PC-3 (cell line): ENCODE measurements at places on chromosomes 1 and 21.

- no peaks in the 10 kb centered on the region for H3K27me3 ChIP-seq
- no peaks in the 10 kb centered on the region for H3K36me3 ChIP-seq
Measured at GRCh38 chr21:41610042-41610839, 102.3 kb upstream of the TMPRSS2 start.

- no peak overlapping the region for H3K4me3 ChIP-seq
- H3K36me3 ChIP-seq, result no peaks in the 10 kb centered on the region
- no peak overlapping the region for H3K27ac ChIP-seq
- peaks cover 6% of the 10 kb centered on the region; the same call in 1 of the 2 replicates for H3K4me1 ChIP-seq
- no peaks in the 10 kb centered on the region for H3K27me3 ChIP-seq
- peak; percentile 74 for DNase-seq
Measured at GRCh38 chr1:47388891-47389238, 27.2 kb upstream of the FOXE3 start.

DNA sequence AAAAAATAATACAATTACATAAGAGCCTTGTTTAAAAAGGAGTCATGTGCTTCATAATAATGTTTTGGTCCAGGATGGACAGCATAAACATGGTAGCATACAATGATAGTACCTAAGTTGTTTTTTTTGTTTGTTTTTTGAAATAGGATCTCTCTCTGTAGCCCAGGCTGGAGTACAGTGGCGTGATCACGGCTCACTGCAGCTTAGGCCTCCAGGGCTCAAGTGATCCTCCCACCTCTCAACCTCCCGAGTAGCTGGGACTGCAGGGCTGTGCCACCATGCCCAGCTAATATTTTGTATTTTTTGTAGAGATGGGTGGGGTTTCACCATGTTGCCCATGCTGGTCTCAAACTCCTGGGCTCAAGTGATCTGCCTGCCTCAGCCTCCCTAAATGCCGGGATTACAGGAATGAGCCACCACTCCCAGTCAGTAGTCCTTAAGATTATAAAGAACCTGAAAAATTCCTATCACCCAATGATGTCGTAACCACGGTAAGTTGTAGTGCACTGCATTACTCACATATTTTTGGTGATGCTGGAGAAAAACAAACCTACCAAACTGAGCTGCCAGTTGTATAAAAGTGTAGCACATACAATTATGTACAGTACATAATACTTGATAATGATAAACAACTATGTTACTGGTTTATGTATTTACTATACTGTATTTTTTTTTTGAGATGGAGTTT, 22.4 kb upstream of the RCOR3 start:
- H3K4me1 ChIP-seq, result no peaks in the 10 kb centered on the region
- H3K36me3 ChIP-seq, result no peaks in the 10 kb centered on the region
- H3K27ac ChIP-seq, result no peak overlapping the region
- H3K27me3 ChIP-seq, result 0 out of 2 replicates have a peak, but pooled peaks cover 2% of the 10 kb centered on the region
- no peak overlapping the region for H3K4me3 ChIP-seq
- peak; percentile 26 for DNase-seq

GRCh38 chr1:15095496-15095875, 58.1 kb upstream of the TMEM51 start:
- no peak overlapping the region for H3K4me3 ChIP-seq
- no peaks in the 10 kb centered on the region for H3K4me1 ChIP-seq
- H3K36me3 ChIP-seq, result no peaks in the 10 kb centered on the region
- no peak for DNase-seq
- H3K27ac ChIP-seq, result no peak overlapping the region
- H3K27me3 ChIP-seq, result no peaks in the 10 kb centered on the region

- H3K4me3 ChIP-seq, result no peak overlapping the region
- DNase-seq, result no peak
- H3K36me3 ChIP-seq, result peaks cover 49% of the 10 kb centered on the region
- H3K27ac ChIP-seq, result no peak overlapping the region
- no peaks in the 10 kb centered on the region for H3K27me3 ChIP-seq
Measured at GRCh38 chr21:43740497-43741156, 21.7 kb downstream of the PDXK start.

GRCh38 chr21:19993268-19993667, 1004.9 kb upstream of the NCAM2 start:
- H3K27ac ChIP-seq, result no peak overlapping the region
- H3K4me3 ChIP-seq, result no peak overlapping the region

- no peak overlapping the region for H3K4me3 ChIP-seq
- no peaks in the 10 kb centered on the region for H3K36me3 ChIP-seq
- no peak overlapping the region for H3K27ac ChIP-seq
- H3K27me3 ChIP-seq, result no peaks in the 10 kb centered on the region; the same call in 1 of the 2 replicates
Measured at GRCh38 chr1:172107316-172107975, 266.1 kb downstream of the DNM3 start.

DNA sequence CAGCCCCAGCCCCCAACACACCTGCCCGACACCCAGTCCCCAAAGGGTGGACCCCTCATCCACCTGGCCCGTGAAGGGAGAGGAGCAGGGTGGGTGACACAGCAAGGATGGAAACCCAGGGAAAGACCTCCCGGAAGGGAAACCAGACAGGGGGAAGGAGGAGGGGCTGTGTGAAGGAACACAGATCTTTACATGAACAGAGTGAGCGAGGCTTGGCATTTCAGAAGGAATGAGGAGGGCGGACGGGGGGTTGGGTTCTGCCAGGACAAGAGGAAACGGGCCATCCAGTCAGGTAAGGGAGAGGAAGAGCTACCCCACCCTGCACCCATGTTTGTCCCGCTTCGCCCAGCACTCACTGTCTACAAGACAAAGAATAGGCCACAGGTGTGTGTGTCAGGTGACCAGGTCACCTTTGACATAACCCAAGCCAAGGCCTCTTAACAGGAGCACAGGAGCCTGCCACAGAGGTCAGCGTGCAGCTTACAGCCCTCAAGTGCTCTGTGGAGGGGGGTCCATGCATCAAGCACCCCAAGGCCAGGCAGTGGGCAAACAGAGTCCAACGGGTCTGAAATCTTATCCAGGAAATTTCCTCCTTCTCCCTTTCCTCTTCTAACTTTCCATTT, 18.0 kb upstream of the PRDM15 start:
- no peak for DNase-seq
- no peaks in the 10 kb centered on the region for H3K27me3 ChIP-seq
- H3K27ac ChIP-seq, result no peak overlapping the region
- peaks cover 25% of the 10 kb centered on the region for H3K36me3 ChIP-seq
- no peak overlapping the region for H3K4me3 ChIP-seq

GRCh38 chr1:2465371-2466269, 10.5 kb upstream of the PLCH2 start:
- no peaks in the 10 kb centered on the region for H3K36me3 ChIP-seq
- DNase-seq, result no peak
- peaks cover under 1% of the 10 kb centered on the region; the same call in 1 of the 2 replicates for H3K4me1 ChIP-seq
- H3K27me3 ChIP-seq, result no peaks in the 10 kb centered on the region
- H3K27ac ChIP-seq, result no peak overlapping the region
- H3K4me3 ChIP-seq, result no peak overlapping the region

DNA sequence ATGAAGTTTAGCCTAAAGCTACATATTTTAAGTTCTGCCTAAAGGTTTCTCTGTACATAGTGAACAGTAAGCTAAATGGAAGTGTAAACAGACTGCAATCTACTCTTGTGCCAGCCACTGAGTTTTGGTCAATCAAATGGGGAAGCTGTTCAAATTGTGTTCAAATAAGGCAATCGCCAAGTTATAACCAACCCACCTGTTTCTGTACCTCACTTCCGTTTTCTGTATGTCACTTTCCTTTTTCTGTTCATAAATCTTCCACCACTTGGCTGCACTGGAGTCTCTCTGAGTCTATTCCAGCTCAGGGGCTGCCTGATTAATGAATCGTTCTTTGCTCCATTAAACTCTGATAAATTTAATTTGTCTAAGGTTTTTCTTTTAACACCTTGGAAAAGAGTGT, 10.8 kb upstream of the THEM4 start:
- no peaks in the 10 kb centered on the region for H3K36me3 ChIP-seq
- H3K27ac ChIP-seq, result no peak overlapping the region
- H3K27me3 ChIP-seq, result no peaks in the 10 kb centered on the region
- DNase-seq, result no peak

DNA sequence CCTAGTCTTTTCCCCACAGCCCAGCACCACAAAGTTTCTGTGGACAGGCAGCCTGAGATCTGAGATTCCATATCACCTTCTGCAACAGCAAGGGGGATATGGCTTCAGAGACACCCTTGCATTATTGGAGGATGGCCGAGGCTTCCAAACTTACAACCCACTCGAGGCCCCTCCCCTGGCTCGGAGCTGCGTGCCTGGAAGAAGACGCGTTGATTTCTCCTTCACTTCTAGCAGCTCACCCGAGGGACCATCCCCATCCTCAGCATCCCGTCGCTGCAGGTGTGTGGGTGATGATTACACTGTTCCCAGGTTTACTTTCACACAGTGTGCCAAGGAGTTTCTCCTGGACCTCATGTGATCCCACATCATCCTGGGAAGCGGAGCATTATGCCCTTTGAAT, 277.9 kb downstream of the MATN1 start:
- H3K36me3 ChIP-seq, result no peaks in the 10 kb centered on the region
- H3K4me3 ChIP-seq, result no peak overlapping the region
- H3K27ac ChIP-seq, result no peak overlapping the region
- H3K27me3 ChIP-seq, result no peaks in the 10 kb centered on the region

GRCh38 chr21:36813052-36813451, 114.1 kb downstream of the SIM2 start:
- no peaks in the 10 kb centered on the region for H3K27me3 ChIP-seq
- H3K4me1 ChIP-seq, result no peaks in the 10 kb centered on the region
- H3K27ac ChIP-seq, result no peak overlapping the region
- H3K4me3 ChIP-seq, result no peak overlapping the region
- no peak for DNase-seq

GRCh38 chr1:232992227-232992626, 41.8 kb downstream of the NTPCR start:
- H3K27me3 ChIP-seq, result no peaks in the 10 kb centered on the region
- H3K4me3 ChIP-seq, result no peak overlapping the region
- DNase-seq, result no peak
- H3K4me1 ChIP-seq, result peaks cover 11% of the 10 kb centered on the region
- H3K27ac ChIP-seq, result no peak overlapping the region

DNA sequence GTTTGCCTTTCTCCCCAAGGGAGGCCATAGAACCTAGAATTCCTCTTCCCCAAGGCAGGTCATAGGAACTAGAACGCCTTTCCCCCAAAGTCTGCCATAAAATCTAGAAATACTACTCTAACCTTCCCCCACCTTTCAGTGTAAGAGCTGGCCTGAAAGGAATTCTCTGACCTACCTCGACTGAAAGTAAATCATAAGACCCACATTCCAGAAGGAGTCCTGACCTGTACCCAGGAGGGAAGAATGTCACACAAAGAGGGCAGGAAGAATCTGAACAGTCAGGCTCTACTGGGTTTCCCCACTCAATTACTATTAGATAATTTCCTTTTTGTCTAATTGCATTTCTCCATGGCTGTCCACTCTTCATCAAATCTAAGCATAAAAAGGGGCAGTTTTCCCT, 5.7 kb upstream of the ATG4C start:
- H3K4me1 ChIP-seq, result no peaks in the 10 kb centered on the region
- H3K27me3 ChIP-seq, result peaks cover 31% of the 10 kb centered on the region
- no peak for DNase-seq
- H3K27ac ChIP-seq, result no peak overlapping the region

DNA sequence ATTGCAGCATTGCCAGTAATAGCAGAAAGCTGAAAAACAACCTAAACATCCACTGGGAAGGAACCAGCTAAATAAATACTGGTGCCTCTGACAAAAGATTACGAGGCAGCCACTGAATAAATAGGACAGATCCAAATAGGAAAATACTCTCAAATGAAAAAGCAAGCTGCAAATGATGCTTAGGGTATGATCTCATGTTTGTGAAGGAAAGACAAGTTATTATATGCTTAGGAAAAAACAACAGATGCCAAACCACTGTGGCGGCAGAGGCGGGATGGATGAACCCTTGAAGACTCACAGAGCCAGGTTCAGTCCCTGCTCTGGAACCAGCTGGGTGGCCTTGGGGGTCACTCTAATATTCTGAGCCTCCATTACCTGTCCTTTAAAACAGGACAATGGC, 41.6 kb downstream of the MATN1 start:
- no peaks in the 10 kb centered on the region for H3K36me3 ChIP-seq
- peaks cover 38% of the 10 kb centered on the region for H3K27me3 ChIP-seq
- no peak for DNase-seq
- H3K27ac ChIP-seq, result no peak overlapping the region

DNA sequence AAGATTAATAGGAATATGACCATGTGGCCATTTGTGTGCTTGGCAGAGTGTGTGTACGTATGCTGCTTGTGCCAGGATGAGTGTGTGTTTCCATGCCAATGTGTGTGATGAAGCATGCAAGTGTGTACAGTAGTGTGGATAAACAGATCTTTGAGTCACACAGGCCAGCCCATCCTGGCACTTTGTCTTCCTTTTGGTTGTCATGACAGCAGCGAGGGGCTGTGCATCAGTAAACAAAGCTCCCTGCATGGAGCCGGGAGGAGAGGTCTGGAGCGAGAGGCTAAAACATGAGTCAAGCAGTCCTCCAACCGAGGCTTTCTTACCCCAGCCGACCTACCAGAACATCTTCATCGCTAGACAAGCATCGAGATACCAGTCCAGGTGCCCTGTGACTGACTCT, 221.2 kb downstream of the CACNA1E start:
- DNase-seq, result no peak
- H3K4me1 ChIP-seq, result no peaks in the 10 kb centered on the region

GRCh38 chr1:36834586-36834985, 199.7 kb downstream of the GRIK3 start:
- H3K27ac ChIP-seq, result no peak overlapping the region
- no peaks in the 10 kb centered on the region for H3K4me1 ChIP-seq
- H3K36me3 ChIP-seq, result no peaks in the 10 kb centered on the region
- peaks cover 65% of the 10 kb centered on the region for H3K27me3 ChIP-seq
- H3K4me3 ChIP-seq, result no peak overlapping the region
- DNase-seq, result no peak

DNA sequence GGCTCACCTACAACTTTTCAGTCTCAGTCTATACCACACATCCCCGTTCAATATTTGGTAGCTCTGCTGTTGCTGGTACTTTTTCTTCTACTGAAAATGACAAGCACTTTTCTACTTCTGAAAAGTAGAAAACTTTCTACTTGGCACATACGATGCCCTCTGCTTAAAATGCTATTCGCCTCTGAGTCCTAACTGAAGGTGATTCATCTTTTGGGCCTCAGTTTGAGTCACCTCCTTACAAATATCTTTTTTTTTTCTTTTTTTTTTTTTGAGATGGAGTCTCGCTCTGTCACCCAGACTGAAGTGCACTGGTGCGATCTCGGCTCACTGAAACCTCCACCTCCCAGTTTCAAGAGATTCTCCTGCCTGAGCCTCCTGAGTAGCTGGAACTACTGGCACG, 136.0 kb upstream of the CYYR1 start:
- DNase-seq, result peak; percentile 64
- H3K27ac ChIP-seq, result no peak overlapping the region
- H3K27me3 ChIP-seq, result no peaks in the 10 kb centered on the region
- H3K4me3 ChIP-seq, result no peak overlapping the region

- H3K36me3 ChIP-seq, result peaks cover 8% of the 10 kb centered on the region; the same call in 1 of the 2 replicates
- DNase-seq, result no peak
- no peaks in the 10 kb centered on the region for H3K27me3 ChIP-seq
Measured at GRCh38 chr1:44353604-44354003, 1.5 kb downstream of the ERI3 start.

GRCh38 chr1:76433526-76433925, 359.0 kb downstream of the ST6GALNAC3 start:
- no peaks in the 10 kb centered on the region for H3K36me3 ChIP-seq
- no peak overlapping the region for H3K27ac ChIP-seq
- H3K4me1 ChIP-seq, result no peaks in the 10 kb centered on the region
- DNase-seq, result no peak

- H3K36me3 ChIP-seq, result no peaks in the 10 kb centered on the region
- H3K4me3 ChIP-seq, result no peak overlapping the region
- H3K27me3 ChIP-seq, result no peaks in the 10 kb centered on the region
- no peak overlapping the region for H3K27ac ChIP-seq
Measured at GRCh38 chr21:21730512-21730911, 732.3 kb downstream of the NCAM2 start.

- no peak overlapping the region for H3K4me3 ChIP-seq
- H3K27me3 ChIP-seq, result no peaks in the 10 kb centered on the region
- no peak for DNase-seq
- no peak overlapping the region for H3K27ac ChIP-seq
- no peaks in the 10 kb centered on the region for H3K4me1 ChIP-seq
- peaks cover under 1% of the 10 kb centered on the region; the same call in 1 of the 2 replicates for H3K36me3 ChIP-seq
Measured at GRCh38 chr1:153833171-153833570, 58.0 kb downstream of the SLC27A3 start.
